NCI-H460 (cell line): ENCODE measurements at places on chromosomes 7 and 10.

GRCh38 chr7:30775992-30776391, 4.8 kb downstream of the MINDY4 start:
- no peak for DNase-seq

GRCh38 chr7:103919272-103919868, 70.1 kb downstream of the RELN start:
- DNase-seq: no peak

DNA sequence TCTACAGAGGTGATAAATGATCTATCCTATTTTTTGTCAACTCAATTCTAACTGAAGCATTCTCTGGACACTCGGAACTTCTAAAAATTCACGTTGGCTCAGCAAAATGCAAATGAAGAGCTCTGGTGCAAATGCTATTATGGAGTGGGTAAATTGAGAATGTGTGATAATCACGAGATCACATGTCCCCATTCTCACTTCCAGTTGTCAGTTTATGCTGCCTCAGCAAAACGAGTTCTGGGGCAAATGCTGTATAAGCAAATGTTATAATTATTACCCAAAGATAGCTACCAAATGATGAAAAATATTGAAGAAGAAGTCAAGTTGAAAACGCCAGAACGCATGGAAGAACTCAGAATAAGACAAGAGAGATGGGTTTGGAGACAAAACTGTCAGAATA, 29.4 kb downstream of the AKR1B1 start:
- DNase-seq: no peak

GRCh38 chr10:95285556-95285955, 5.2 kb downstream of the PDLIM1 start:
- no peak for DNase-seq

- DNase-seq: no peak
Observed at GRCh38 chr7:24574950-24575349, 1.7 kb downstream of the PALS2 start.

- no peak for DNase-seq
Observed at GRCh38 chr7:124688991-124689390, 76.6 kb downstream of the GPR37 start.

- DNase-seq: no peak
Observed at GRCh38 chr10:60742512-60742911, 35.8 kb upstream of the CDK1 start.

GRCh38 chr10:86192691-86193090, 173.9 kb downstream of the GRID1 start:
- no peak for DNase-seq

DNA sequence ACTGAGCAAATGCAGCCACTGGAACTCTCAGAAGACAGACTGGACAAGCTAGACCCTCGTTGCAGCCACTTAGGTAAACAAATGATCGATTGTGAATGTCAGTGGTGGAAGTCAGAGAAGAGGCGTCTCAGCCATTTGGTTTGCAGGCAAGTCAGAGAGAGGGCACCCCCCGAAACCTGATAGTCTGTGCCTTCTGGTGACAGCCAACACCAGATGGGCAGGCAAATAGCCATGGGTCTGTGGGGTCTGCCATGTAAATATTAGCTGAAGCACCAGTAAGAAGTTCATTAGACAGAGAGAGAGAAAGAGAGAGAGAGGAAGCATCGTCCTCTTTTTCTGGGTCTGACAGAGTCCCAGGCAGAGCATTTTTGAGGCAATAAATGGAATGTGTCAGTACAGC, 5.4 kb downstream of the PPP1R17 start:
- DNase-seq: no peak

DNA sequence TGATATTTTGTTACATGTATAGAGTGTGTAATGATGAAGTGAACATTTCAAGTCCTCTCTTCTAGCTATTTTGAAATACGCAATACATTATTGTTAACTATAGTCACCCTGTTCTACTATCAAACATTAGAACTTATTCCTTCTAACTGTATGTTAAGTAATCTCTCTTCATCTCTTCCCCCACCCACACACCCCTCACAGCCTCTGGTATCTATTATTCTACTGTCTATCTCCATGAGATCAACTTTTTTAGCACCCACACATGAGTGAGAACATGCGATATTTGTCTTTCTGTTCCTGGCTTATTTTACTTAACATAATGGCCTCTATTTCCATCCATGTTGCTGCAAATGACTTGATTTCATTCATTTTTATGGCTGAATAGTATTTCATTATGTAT, 57.7 kb upstream of the EGR2 start:
- DNase-seq: no peak

- no peak for DNase-seq
Observed at GRCh38 chr10:132300582-132300981, 7.2 kb downstream of the STK32C start.

GRCh38 chr7:32154797-32155196, 84.6 kb upstream of the PDE1C start:
- DNase-seq: no peak

DNA sequence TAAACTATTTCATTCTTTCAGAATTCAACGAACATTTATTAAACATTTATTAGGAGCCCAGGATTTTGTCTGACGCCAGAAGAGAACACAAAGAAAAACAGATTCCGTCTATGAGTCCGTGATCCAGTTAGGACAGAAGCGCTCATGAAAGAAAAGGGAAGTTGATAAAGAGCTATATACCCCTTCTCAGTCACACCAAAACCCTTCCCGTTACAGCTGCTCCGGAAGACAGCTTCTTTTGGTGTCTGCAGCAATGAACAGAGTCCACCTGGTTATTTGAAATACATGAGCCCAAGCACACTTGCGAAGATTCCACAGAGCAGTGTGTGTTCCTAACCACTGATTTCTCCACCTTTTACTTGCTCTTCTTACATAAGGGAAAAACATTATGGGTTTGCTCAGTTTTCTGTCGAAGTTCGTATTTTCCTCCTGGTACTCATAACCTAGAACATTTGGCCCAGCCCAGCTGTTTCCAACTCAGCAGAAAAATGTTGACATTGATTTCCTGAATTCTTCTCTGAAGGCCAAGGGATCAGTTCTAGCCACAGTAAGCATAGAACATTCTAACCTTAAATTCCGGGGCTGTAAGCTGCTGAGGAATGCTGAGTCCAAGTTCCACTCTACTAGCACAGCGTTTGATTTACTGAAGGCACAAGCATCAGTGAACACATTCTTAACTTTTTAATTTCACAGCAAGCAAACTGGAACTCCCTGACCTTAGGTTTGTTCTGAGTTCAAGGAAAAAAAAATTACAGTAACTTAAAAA, 206.5 kb downstream of the SORCS1 start:
- no peak for DNase-seq
